ENCODE measurements at places on chromosomes 5 and 9. TPM values are rescaled to one million over a fixed set of nuclear protein-coding genes. Genes with fewer than 3 reads are reported as not detected.

GRCh38 chr9:129105857-129106694 is 4.5 kb downstream of the CRAT start:
- no peak for DNase-seq

- DNase-seq, result no peak
Observed at GRCh38 chr5:5671823-5672222, 249.3 kb downstream of the ICE1 start.

DNA sequence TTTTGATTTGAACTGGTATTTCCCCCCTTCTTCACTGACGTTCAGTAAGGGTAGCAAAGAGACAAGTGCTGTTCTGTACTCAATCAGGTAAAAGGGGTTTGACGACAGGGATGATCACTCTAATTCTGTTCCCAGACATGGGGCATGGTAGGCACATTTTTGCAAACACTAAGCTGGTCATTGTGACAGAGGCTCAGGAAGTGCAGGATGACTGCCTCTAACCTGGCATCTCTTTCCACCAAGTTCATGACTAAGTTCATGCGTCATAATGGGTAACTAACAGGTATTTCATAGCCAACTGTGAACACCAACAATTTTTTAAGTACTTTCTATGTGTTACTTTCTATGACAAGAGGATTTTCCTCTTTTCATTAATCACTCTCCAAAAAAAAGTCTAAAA is 166.5 kb downstream of the MAPKAP1 start:
- no peak for DNase-seq

GRCh38 chr5:3026099-3026498 is 274.6 kb upstream of the IRX2 start:
- no peak for DNase-seq

DNA sequence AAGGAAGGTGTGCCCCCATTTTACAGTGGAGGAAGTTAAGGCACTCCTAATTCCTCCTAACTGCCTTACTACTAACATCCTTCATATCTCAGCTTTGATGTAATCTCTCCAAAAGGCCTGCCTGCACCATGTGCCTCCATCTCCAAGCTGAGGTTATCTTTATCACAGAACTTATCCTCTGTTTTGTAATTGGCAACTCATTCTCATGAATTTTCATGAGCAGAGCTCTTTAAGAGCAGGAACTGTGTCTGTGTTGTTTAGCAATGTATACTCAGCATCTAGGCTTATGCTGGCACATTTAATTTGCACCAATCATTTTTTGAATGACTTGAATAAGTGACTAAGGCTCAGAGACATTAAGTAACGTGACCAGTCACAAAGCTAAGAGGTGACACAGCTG is 147.9 kb upstream of the VLDLR start:
- no peak for DNase-seq

- DNase-seq, result no peak
Observed at GRCh38 chr9:124960409-124960752, 19.5 kb upstream of the GOLGA1 start.

DNA sequence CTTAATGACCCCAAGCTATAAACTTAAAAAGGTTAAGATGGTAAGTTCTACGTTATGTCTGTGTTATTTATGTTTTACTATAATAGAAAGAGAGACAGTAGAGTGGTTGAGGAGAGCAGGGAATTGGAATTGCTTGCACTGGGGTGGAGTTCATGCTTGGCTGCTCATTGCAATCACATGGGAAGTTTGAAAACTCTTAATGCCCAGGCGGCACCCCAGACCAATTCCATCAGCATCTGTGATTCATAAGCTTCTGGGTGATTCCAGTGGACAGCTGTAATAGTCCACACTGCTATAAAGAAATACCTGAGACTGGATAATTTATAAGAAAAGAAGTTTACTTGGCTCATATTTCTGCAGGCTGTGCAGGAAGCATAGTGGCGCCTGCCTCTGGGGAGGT is 323.9 kb upstream of the MSX2 start:
- DNase-seq, result no peak

- DNase-seq, result no peak
Observed at GRCh38 chr9:107193251-107193650, 89.8 kb upstream of the RAD23B start.

The PAEP gene
- not detected for total RNA-seq

The GOLGA1 gene
- 23.0 TPM for total RNA-seq

The NCS1 gene
- 4.4 TPM for total RNA-seq

The MARCOL gene
- not detected for total RNA-seq

The STC2 gene
- 9.4 TPM for total RNA-seq

The ADAM19 gene
- total RNA-seq, result 4.2 TPM

Measured in psoas muscle (tissue), 8 donors.